Diencephalon (tissue), 1 donor: ENCODE measurements at places on chromosomes 13 and 19. TPM values are rescaled to one million over a fixed set of nuclear protein-coding genes. Genes with fewer than 3 reads are reported as not detected.

ZNF700 gene
- 15.0 TPM for total RNA-seq

KIR2DL1 gene
- total RNA-seq, result not detected

SULT2B1 gene
- total RNA-seq, result not detected

RFX2 gene
- 7.6 TPM for total RNA-seq

ZNF790 gene
- 21.5 TPM for total RNA-seq

ZNF134 gene
- 39.7 TPM for total RNA-seq

DCUN1D2 gene
- total RNA-seq, result 18.9 TPM

TSPAN16 gene
- total RNA-seq, result 0.46 TPM

ERCC5 gene
- 59.7 TPM for total RNA-seq

FXYD1 gene
- total RNA-seq, result 3.2 TPM

ZNF793 gene
- total RNA-seq, result 44.5 TPM

CD209 gene
- total RNA-seq, result 0.69 TPM
